LoVo (cell line): ENCODE measurements at places on chromosomes 5 and 9.

GRCh38 chr5:172546196-172546595 lies 91.9 kb upstream of the SH3PXD2B start:
- no peak for DNase-seq

- DNase-seq = no peak
Measured at GRCh38 chr9:108434036-108434435, 421.8 kb downstream of the ACTL7B start.

- no peak for DNase-seq
Measured at GRCh38 chr9:129247285-129248153, 69.5 kb upstream of the IER5L start.

- no peak for DNase-seq
Measured at GRCh38 chr9:89789922-89790510, 185.2 kb downstream of the GADD45G start.

DNA sequence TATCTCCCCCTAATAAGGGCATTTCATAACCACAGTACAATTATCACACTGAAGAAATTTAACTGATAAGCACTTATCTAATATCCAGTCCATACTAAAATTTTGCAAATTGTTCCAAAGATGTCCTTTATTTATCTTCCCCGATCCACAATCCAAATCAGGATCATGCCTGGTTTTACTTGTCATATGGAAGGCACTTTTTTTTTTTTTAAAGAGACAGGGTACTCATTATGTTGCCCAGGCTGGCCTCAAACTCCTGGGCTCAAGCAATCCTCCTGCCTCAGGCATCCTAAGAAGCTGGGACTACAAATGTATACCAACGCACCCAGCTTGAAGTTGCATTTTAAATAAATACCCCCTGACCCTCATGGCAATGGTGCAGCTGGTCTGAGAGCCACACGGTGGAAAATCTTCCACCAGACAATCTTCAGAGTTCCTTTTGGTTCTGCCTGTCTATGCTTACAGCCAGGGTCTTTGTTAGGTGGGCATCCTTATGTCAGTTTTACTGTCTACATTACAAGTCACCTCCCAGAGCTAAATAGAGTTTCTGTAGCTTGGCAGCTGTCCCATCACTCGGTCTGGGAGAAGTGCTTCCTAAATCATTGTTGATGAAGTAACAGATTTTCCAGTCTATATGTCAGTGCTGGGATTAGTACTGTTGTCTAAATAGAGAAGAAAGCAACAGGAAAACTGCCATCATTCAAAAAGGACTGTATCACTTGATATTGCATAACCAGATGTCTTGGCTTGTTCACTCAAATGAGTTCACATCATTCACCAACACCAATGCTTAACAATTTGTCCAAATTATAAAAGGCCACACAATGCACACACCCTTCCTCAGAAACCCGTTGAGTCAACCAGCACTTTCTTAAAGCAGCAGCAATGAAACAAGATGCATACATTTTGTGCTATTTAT lies 26.4 kb downstream of the PTPN3 start:
- no peak for DNase-seq

GRCh38 chr9:35253075-35253474 lies 91.3 kb downstream of the UNC13B start:
- DNase-seq = no peak

DNA sequence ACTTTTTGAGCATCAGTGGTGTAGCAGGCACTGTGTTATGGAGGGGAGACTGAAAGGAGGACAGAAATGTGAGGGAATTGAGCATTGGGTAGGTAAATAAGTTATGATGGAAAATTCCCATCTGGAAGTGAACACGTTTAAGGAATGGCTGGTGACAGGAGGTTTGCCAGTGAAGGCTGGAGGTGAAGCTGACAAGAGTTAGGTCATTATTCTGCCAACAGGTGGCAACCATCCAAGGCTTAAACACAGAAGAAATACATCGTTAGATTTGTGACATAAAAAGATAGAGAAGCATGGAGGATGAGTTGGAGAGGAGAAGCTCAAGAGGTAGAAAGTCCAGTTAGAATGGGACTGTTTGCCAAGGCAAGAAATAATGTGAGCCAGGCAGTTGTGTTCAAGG lies 455.3 kb upstream of the SGCD start:
- DNase-seq = no peak

DNA sequence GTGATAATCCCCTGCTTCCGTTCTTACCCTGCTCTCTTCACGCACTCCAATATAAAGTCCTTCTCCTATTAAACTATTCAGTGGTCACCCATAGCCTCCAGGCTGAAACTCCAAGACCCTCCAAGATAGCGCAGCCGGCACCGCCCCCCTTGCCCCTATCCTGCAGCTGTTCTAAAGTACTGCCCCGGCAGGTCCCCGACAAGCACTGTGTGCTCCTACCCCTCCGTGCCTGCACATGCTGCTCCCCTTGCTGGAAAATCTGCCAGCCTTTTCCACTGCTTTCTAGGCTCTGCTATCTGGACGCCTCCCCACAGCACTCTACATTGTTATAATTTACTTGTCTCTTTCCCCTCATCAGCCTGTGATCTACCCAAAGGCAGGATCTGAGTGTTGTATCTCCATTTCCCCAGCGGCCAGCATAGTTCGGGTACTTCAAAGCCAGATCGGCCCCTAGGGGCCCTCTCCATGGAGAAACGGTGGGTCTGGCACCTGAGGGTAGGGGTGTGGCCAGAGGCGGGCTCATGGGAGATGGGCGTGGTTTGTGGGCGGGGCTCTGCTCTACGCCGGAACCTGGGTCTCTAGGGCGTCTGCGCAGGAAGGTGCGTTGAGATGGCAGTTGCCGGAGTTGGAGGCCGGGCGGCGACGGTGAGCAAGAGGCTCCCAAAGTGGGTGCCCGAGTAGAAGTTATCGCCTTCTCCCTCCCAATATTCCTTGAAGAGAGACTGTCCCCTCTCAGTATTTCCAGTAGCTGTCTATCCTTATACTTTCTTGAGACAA lies 83.5 kb upstream of the RUSC2 start:
- no peak for DNase-seq

DNA sequence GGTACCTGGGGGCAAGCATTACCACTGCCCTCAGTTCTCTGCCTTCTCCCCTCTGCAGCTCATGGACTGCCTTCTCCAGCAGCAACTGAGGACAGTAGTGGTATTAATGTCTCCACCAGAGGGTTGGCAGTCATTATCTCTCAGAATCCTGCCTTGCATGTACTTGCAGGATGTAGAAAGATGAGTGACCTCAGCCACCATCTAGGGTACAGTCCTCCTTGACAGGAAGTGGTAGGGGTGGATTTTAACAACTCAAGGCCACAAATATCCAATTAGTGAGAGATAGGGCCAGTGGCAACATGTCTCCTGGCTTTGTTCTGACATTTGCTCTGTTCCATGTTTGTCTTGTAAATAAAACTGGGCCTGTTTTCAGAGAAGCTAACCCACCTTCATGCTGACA lies 47.2 kb downstream of the F2R start:
- DNase-seq = no peak

GRCh38 chr5:177094224-177095087 lies 7.7 kb downstream of the FGFR4 start:
- DNase-seq = no peak

GRCh38 chr5:763998-764781 lies 20.3 kb downstream of the ZDHHC11B start:
- DNase-seq = no peak

GRCh38 chr5:161850491-161850890 lies 2.6 kb downstream of the GABRA1 start:
- no peak for DNase-seq

DNA sequence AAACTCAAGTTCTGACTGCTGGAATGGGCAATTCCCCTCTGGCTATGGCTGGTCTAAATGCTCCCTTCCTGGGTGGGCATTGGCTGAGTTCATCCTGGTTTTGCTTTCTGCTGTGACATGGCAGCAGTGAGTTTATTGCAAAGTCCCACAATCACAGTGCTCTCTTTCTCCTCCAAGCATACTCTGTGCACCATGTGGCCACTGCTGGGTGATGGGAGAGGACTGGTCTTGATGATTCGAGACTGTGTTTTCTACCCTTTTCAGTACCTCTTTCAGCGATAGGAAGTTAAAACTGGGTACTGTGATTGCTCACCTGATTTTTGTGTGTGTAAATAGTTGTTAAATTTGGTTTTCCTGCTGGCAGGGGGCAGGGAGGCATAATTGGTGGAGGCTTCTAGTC lies 49.7 kb downstream of the FER start:
- no peak for DNase-seq

DNA sequence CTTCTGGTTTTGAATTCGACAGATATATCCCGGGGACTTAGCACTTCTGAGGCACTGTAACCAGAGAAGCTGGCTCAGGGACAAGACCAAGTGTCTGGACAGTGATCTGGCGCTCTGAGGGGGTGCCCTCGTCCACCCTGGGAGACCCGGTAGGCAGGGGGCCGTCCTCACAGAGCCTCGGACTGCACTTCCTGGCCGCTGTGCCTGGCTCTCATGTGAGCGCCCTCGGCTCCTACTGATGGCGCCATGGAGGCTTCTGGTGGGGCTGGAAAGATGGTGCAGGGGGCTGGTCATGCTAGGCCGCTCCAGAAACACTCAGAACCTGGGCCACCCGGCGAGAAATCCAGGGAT lies 18.8 kb upstream of the SLC6A3 start:
- DNase-seq = no peak

DNA sequence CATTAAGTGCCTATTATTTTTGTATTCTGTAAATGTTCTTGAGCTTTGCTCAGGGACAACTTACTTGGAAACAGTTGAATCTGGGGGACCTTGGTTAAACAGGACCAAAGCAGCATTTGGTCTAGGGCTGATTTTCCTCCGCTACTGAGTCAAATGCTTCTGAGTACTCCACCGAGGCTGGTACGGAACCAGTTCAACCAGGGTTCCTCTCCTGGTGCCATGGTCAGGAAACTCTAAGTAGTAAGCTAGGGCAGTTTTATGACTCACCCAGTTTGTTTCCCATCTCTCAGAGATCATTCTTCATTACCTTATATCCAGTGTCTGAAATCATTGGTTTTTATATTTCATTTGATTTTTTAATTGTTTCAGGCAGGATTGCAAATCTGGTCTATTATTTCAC lies 111.9 kb upstream of the TNFAIP8 start:
- no peak for DNase-seq

- DNase-seq = no peak
Measured at GRCh38 chr5:68447136-68447929, 231.8 kb downstream of the PIK3R1 start.

- DNase-seq = no peak
Measured at GRCh38 chr9:98481676-98482075, 226.2 kb upstream of the TBC1D2 start.

- DNase-seq = no peak
Measured at GRCh38 chr5:94395468-94395867, 222.9 kb downstream of the KIAA0825 start.

DNA sequence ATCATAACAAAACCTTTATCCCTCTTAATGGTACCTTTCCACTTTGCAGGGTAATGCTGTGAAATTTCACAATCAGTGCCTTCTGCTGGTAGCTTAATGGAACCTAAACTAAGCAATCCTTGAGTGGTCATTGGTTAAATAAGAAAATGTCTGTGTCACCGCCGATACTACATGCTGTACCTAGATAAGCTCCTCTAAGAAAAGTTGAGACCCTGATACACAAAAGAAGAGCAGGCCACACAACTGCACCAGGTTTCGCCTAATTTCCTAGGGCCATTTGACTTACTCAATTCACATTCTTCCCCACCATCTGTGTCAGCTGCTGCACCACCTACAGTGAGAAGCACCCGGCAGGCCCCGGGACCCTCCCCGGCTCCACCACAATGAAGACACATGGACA lies 9.0 kb upstream of the EDF1 start:
- no peak for DNase-seq

- no peak for DNase-seq
Measured at GRCh38 chr9:88358723-88359122, 29.5 kb upstream of the SPIN1 start.

DNA sequence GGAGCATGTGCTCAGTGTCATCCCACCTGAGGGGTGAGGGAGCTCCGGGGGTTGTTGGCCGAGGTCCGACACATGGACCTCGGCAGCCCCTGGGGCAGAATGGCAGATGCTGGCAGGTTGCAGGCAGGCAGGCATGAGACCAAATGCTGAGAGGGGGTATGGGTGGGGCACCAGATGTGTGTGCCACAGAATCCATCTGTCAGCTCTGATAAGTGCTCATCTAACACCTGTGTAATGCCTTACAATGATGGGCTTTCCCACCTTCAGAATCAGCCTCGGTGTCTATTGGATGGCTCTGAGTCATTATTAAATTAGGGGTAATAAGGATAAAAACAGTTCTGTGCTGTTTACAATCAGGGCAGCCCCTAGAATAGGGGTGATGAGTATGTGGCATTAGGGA lies 73.1 kb upstream of the SAP30L start:
- DNase-seq = no peak

GRCh38 chr9:137866226-137867141 lies 11.1 kb upstream of the CACNA1B start:
- DNase-seq = no peak

DNA sequence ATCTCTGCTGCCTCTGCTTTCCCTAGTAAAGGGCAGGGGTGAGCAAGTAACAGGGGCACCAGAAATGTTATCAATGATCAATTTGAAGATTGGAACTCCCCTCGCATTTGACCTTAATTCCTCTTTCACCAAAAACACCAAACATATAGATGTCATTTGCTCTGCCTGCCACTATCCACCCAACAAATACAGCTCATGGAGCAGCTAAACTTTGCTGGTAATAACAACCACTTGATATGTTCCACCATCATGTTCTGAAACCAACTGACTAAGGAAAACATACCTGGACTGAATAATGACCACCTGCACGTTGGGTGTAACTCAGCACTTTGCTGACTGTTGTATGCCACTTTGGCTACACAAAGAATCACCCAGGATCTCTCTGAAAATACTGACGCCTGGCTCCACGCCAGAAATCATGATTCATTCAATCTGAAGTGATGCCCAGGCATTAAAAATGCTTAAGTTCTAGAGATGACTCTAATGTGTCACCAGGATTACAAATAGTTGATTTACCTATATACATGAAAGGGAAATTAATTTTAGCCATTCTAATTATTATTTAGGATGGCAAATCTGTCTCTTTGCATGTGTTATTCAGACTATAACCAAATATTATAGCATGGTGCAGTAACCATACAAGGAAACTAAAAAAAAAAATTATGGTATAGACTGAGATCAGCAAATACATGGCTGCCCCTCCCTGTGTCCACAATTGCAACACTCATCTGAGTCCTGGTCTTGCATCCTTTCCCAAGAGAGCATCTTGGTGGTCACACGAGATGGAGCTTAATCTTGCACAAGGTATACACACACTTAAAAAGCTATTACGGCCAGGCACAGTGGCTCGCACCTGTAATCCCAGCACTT lies 43.1 kb upstream of the TTC39B start:
- DNase-seq = peak; percentile 46

DNA sequence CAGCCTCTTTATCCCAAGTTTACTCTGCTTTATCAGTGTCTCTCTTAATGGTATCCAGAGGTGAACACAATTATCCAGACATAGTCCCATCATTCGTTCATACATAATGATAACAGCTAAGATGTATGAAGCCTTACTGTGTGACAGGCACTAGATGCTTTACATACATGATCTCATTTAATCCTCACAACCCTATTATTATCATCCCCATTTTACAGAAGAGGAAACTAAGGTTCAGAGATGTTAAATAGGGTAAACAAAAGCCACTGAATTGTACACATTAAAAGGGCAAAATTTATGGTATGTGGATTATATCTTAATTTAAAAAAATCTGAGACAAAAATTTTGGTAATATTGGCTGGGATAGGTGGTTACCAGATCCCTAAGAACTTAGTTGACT lies 124.1 kb upstream of the TBC1D2 start:
- no peak for DNase-seq
